ENCODE measurements at places on chromosomes 2 and 18. TPM values are rescaled to one million over a fixed set of nuclear protein-coding genes. Genes with fewer than 3 reads are reported as not detected.

The ALMS1 gene
- 9.3 TPM for total RNA-seq

The TUBB6 gene
- 11.5 TPM for total RNA-seq

DNA sequence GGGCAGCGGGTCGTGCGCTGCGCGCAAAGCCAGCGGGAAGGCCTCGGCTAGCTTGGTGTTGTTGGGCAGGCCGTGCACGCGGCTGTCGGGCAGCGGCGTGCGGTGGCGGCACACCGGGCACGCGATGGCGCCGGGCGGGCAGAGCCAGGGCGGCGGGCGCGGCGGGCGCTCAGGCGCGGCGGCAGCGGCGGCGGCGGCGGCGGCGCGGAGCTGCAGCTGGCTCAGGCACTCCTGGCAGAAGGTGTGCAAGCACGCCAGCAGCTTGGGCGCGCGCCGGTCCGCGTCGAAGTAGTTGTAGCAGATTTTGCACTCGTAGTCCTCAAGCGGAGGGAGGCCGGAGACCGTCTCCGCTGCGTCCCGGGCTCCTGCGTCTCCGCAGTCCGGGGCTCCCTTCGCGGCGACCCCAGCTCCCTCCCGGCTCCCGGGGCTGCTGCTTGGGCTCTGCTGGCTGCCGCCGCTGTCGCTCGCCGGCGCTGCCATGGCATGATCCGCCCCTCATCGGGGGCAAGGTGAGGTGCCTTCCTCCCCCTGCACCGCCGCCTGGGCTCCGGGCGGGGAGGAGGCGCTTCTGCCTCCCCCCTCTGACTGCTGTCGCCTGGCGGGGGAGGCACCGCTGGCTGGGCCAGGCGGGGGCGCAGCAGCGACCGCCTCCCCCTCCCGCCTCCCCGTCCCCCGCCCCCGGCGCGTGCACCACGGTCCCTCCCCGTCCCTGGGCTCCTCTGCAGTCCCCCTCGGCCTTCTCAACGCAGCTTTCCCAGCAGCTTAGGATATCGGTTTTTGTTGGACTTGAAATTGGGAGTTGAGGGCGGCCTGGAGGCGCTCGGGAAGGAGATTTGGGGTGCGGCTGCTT is 21.0 kb upstream of the PAX3 start:
- DNase-seq, result peak; percentile 48

DNA sequence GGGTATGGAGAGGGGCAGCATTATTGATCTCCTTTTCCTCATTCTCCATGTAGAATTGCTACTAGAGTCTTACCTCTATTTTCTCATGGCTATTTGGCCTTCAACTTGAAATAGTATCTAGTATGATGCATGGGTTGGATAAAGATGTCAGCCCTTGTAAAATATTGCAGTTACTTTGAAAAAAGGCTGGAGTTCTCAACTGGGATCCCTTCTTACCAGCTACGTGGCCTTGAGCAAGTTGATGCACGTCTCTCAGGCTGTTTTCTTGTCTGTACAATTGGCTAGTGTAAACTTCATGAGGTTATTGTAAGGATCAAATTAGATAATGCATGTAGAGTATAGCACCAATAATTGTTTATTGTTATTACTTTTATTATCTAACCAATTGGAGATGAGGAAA is 50.2 kb downstream of the SEMA4F start:
- no peak for DNase-seq

GRCh38 chr18:62669225-62669624 is 46.1 kb upstream of the PHLPP1 start:
- no peak for DNase-seq

GRCh38 chr2:238321467-238321866 is 1.1 kb downstream of the TRAF3IP1 start:
- no peak for DNase-seq
